ENCODE measurements at places on chromosomes 2 and 18. TPM values are rescaled to one million over a fixed set of nuclear protein-coding genes. Genes with fewer than 3 reads are reported as not detected.

The EFHD1 gene
- 111 TPM for total RNA-seq

- H3K27me3 ChIP-seq = no peaks in the 10 kb centered on the region
- H3K4me1 ChIP-seq = peaks cover 13% of the 10 kb centered on the region
- no peak overlapping the region for H3K4me3 ChIP-seq
- H3K27ac ChIP-seq = no peak overlapping the region
- DNase-seq = no peak
Observed at GRCh38 chr2:128346291-128347170, 27.9 kb upstream of the HS6ST1 start.

DNA sequence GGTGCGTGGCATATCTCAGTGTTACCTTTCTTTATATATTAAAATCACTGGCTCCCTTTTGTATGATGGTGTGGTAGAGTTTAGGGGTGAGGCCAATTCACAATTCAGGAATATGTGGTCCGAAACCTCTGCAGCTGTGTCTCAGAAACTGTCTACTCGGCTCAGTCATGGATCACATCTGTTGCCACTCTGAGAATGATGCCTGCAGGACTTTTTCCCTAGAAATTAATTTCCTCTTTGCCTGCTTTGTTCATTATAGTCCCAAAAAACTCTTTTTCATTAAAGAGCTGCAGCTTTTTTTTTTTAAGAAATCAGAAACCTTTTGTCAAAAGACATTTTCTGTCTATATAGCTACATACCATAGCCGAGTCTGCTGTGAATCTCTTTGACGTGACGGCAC is 104.9 kb upstream of the NFATC1 start:
- H3K27me3 ChIP-seq = no peaks in the 10 kb centered on the region
- no peaks in the 10 kb centered on the region for H3K36me3 ChIP-seq
- no peaks in the 10 kb centered on the region for H3K4me1 ChIP-seq
- DNase-seq = no peak

DNA sequence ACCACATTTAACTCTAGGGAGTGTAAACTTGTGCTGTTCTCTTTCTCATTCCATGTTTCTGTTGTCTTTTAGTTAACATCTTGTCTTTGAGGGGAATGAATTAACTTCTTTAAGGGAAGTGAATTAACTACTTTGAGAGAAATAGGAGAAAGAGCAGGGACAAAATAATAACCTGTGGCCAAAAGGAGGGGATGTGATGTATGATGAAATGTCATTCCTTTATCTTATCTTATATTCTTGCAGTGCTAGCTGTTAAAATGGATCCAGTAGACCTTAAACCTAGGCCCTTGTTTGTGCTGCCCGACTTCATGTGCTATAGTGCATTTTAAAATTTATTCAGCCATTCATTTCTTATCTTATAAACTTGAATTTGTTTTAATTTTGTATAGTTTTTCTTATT is 18.4 kb downstream of the ABI2 start:
- DNase-seq = no peak
- H3K4me1 ChIP-seq = peaks cover 5% of the 10 kb centered on the region
- no peak overlapping the region for H3K4me3 ChIP-seq
- H3K27ac ChIP-seq = no peak overlapping the region
- no peaks in the 10 kb centered on the region for H3K36me3 ChIP-seq

The AFTPH gene
- total RNA-seq = 32.1 TPM

GRCh38 chr2:98617149-98617548 is 8.8 kb downstream of the UNC50 start:
- peaks cover 49% of the 10 kb centered on the region for H3K36me3 ChIP-seq
- H3K27ac ChIP-seq = no peak overlapping the region
- H3K4me1 ChIP-seq = no peaks in the 10 kb centered on the region
- no peak for DNase-seq
- H3K4me3 ChIP-seq = no peak overlapping the region

The LINC00305 gene
- total RNA-seq = not detected

The OXER1 gene
- total RNA-seq = 5.8 TPM

DNA sequence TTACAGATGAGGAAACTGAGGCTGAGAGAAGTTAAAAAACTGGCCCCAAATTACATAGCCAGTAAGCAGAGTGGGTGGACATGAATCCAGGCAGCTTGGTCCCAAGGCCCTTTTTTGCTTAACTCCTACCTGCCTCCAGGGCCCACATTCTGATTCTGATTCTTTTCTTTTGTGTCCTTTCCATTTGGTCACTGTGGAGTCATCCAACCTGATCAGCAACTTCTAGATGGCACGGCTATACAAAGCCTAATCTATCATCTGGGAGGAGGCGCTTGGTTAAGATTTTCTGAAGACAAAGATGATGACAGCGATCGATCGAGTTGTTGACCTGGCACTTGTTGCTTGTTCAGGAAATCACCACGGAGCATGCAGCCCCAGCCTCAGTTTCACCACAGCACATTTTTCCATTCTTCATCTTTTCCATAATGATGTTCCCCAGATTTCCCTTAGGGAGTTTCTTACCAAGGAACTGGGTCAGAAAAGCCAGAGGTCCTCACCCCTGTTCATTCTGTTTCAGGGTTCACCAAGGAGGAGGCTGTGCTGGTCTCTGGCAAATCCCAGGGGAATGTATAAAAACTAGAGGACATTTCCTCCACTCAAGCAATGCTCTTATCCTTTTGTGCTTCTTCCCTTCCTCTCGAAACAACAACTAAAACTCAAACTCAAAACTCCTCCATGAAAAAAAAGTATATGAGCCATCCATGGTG is 6.9 kb upstream of the IGFBP2 start:
- H3K4me3 ChIP-seq = no peak overlapping the region
- H3K4me1 ChIP-seq = peaks cover 8% of the 10 kb centered on the region
- no peaks in the 10 kb centered on the region for H3K27me3 ChIP-seq
- H3K36me3 ChIP-seq = no peaks in the 10 kb centered on the region
- no peak overlapping the region for H3K27ac ChIP-seq

DNA sequence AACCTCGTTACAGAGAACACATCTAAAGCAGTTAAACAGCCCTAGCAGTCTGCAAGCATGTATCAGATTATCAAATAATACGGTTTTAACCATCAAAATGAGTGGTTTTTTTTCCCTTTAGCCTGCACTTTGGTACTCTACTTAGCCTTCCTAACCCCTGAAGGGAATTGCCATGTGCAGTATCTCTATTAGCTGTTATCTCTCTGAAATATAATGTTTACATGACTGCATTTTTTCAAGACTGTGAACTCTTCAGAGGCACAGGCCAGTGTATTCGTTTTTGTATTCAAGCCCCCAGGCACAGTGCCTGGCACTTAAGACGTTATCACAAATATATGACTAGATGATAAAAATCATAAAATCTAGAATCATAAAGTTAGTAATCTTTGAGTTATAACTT is 509.5 kb downstream of the PARD3B start:
- H3K4me1 ChIP-seq = no peaks in the 10 kb centered on the region
- no peaks in the 10 kb centered on the region for H3K36me3 ChIP-seq
- H3K27me3 ChIP-seq = no peaks in the 10 kb centered on the region
- no peak overlapping the region for H3K27ac ChIP-seq
- H3K4me3 ChIP-seq = no peak overlapping the region
- no peak for DNase-seq

The SGPP2 gene
- 0.28 TPM for total RNA-seq

The NCKAP5 gene
- 1.2 TPM for total RNA-seq

- no peaks in the 10 kb centered on the region for H3K27me3 ChIP-seq
- H3K27ac ChIP-seq = no peak overlapping the region
- no peak overlapping the region for H3K4me3 ChIP-seq
- H3K4me1 ChIP-seq = no peaks in the 10 kb centered on the region
- no peak for DNase-seq
Observed at GRCh38 chr18:62164855-62165487, 21.9 kb downstream of the PIGN start.

The MC2R gene
- total RNA-seq = not detected

DNA sequence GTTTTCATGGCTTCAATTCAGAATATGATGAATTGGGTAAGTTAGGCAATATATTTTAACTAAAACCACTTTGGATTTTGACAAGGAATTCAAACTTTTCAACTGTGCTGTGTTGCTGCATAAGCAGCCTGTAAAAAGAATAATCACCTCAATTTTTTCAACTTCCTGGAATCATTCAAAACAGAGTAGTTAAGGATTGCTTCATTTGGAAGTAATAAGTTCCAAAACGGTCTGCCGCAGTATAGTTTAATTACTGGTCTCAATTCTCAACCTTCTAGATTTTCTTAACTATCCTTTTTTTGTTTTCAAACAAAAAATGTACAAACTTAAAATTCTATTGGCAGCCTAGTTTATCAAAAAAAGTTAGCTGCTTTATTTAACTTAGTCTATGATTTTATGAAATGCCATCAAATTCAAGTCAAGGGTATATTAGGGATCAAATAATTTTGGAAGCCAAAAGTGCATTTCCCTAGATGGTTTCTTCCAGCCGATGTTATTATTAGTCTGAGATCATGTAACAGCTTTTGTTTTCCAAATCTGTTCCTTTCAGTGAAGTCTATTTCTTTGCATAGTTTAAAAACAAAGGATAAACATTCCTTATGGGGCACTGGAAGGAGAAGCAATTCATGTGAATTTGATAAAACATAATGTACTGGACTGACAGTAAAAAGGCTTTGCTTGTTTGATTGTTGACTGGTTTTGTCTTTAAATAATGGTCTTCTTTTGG is 76.1 kb upstream of the ETAA1 start:
- H3K4me1 ChIP-seq = peaks cover 40% of the 10 kb centered on the region
- peak overlapping the region; percentile 36 for H3K27ac ChIP-seq
- no peak for DNase-seq
- H3K4me3 ChIP-seq = peak overlapping the region; percentile 10
- H3K36me3 ChIP-seq = no peaks in the 10 kb centered on the region

- peak overlapping the region; percentile 13 for H3K4me3 ChIP-seq
- no peak for DNase-seq
- no peak overlapping the region for H3K27ac ChIP-seq
- no peaks in the 10 kb centered on the region for H3K36me3 ChIP-seq
Observed at GRCh38 chr2:54106631-54107454, 8.6 kb upstream of the ACYP2 start.

The FBLN7 gene
- 5.1 TPM for total RNA-seq

GRCh38 chr18:30280861-30281470 is 761.6 kb downstream of the DSC3 start:
- H3K4me3 ChIP-seq = no peak overlapping the region
- no peak for DNase-seq
- H3K4me1 ChIP-seq = no peaks in the 10 kb centered on the region
- no peaks in the 10 kb centered on the region for H3K27me3 ChIP-seq
- H3K36me3 ChIP-seq = no peaks in the 10 kb centered on the region

DNA sequence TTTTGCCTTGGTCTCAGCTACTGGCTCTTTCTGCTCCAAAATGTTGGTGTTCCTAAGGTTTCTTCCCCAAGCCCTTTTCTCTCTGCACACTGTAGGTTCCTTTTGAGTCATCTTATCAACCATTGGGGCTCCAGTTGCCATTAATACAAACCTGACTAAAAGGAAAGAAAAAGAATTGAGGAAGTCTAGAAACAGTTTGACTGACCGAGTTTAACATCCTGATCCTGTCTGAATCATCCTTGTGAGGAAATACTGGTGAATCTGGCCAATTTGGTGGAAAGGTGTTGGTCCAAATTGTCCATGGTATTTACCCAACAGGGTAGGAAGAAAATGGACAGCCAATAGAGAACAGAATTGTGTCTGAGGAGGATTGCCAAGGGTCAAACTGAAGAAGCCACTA is 38.3 kb downstream of the CRYGD start:
- no peaks in the 10 kb centered on the region for H3K36me3 ChIP-seq
- H3K4me1 ChIP-seq = no peaks in the 10 kb centered on the region
- H3K4me3 ChIP-seq = no peak overlapping the region
- no peaks in the 10 kb centered on the region for H3K27me3 ChIP-seq

DNA sequence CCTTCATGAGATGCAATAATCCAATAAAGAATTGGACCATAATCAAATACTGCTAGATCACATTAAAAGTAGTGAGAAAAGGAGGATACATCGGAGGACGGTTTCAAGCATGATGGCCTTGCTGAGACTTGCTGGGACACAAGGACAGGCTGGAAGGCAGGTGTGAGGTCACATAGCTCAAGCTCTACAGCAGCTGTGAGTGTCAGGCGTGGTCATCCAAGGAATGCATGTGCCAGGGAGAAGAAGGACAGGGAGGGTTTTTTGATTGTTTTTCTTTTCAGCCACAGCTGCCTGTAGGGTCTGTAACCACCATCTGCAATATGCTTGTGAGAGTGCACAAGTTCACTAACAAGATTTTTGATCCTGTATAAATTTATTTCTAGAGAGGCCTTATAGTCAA is 57.6 kb downstream of the BMP10 start:
- H3K27ac ChIP-seq = no peak overlapping the region
- no peak for DNase-seq
- no peak overlapping the region for H3K4me3 ChIP-seq

The SERPINB12 gene
- not detected for total RNA-seq

The RGPD4 gene
- not detected for total RNA-seq

The RAB6C gene
- total RNA-seq = not detected

The CGREF1 gene
- 19.8 TPM for total RNA-seq

The PLCD4 gene
- total RNA-seq = 8.3 TPM

The RTKN gene
- 23.2 TPM for total RNA-seq

DNA sequence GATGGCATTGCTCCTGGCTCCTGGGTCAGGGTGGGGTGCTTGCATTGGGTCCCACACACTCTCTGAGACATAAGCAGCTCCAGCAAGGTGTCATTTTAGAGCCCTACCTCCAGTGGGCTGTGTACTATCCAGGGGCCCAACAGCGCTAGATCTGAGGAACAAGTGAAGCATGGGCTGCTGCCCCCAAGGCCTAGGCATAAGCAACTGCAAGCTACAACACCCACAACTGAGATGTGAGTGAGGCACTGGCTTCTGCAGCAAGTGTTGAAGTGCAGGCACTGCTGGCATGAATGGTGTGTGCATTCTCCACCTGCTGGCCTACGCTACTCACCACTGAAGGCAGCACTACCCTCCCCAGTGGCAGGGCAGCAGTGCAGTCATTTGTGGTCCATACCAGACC is 81.0 kb upstream of the STK39 start:
- no peak overlapping the region for H3K4me3 ChIP-seq
- no peaks in the 10 kb centered on the region for H3K4me1 ChIP-seq
- DNase-seq = no peak
- H3K27ac ChIP-seq = no peak overlapping the region
- H3K36me3 ChIP-seq = no peaks in the 10 kb centered on the region
- no peaks in the 10 kb centered on the region for H3K27me3 ChIP-seq

GRCh38 chr2:45728458-45728942 is 77.0 kb downstream of the PRKCE start:
- no peak for DNase-seq
- H3K36me3 ChIP-seq = no peaks in the 10 kb centered on the region
- no peaks in the 10 kb centered on the region for H3K27me3 ChIP-seq
- no peak overlapping the region for H3K27ac ChIP-seq
- H3K4me1 ChIP-seq = no peaks in the 10 kb centered on the region

DNA sequence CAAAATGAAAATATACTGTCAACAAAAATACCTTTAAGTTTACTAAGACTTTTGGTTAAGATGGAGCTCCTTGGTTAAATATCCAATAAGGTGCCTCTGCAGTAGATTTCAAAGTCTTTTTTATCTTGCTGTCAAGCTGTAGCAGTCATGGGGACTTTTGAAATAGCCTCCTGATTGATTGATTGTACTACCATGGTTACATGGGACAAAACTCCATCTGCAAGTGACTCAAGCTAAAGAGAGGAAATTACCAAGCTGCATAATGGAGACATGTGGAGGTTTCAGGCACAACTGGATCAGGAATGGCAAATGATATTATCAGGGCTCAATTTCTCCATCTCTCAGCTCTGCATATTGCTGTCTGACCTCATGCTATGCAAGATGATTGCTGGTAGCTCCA is 73.4 kb upstream of the ST8SIA3 start:
- no peaks in the 10 kb centered on the region for H3K36me3 ChIP-seq
- DNase-seq = no peak
- no peaks in the 10 kb centered on the region for H3K4me1 ChIP-seq
- H3K27me3 ChIP-seq = no peaks in the 10 kb centered on the region
- no peak overlapping the region for H3K4me3 ChIP-seq
